ENCODE measurements at places on chromosomes 6 and 20.

DNA sequence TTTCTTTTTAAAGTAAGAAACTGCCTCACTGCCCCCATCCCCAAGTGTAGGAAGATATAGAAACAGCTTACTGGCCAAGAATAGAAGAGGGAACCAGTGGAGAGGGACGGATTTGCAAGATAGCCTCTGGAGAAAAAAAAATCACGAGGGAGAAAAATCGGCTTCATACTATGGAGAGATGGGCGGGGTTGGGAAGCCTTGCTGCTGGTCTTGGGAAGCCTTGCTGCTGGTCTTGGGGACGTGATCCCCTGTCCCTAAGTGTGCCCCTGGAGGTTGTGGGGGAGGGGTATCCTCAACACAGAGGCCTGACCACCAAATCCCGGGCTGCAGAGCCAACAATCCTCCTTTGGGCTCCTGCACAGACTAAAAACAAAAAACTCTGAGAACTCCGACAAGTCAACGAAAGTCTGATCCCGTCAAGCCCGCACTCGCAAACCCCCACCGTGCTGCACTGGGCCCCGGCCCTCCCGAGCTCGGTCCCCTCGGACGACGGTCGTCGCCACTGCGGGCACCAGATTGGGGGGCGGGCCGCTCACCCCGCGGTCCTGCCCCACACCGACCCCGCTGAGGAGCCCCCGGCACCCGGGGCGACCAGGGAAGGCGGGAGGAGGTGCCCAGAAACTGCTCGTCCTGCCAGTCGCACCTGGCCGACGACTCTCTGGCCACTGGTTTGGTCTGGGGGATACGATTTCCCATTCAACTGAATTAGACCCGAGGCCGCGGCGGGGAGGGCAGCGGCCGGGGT lies 750 bp downstream of the MAP7 start:
- DNase-seq: no peak

DNA sequence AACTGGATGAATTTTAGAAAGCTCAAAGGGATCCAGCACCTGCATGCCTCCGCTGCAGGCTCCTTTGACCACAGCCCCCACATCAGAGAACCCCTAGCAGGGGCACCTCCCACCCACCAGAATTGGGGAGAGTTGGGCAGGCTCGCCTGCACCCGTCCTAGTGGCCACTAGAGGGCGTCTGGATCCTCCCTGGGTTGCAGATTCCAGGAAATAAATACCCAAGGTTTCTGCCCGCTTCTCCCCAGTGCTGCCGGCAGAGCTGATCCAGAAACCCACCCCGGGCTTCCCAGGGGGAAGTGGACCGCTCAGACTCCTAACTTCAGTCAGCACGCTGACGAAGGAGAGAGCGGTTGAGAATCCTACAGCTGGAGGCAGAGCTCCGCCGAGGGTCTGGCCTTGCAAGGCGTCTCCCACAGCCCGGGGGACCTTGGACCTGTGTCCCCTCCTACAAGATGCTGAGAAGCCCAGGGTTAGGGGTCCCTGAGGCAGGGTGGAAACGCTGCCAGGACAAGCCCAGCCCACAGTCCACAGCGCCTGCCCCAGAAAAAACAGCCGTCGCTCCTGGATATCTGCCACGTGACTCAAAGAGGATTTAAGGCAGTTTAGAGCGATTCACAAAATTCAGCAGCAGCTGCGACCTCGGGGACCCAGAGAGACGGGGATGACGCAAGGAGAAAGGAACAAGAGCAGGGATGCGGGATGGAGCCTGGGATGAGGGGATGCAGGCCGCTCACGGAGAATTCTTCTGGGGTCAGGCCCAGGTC lies 32.6 kb upstream of the PHACTR3 start:
- DNase-seq: peak; percentile 22

DNA sequence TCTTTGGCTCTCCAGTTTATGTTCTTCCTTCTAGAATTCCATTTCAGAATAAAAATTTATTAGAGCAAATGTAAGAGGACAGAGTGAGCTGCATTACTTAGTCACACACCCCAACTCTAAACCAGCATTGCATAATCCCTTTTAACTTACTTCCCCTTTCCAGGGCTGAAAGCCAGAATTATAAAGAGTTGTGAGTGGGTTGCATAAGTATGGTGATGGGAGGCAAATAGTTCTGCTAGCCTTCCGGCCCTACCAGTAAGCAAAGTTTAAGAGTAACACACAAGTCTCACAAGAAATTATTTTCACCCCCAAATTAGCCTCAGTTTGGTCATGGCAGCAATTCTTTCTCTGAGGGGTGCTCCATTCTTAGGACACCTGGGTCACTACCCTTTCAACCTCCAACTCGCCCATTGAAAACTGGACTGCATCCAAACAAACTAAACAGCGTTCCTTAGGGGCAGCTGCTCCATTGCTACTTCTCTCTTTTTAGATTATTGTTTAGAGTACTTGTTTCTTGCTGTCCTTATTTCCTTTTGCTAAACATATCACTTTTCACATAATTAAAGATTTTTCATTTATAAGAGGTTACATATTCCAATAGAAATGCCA lies 1.6 kb downstream of the KIAA0408 start:
- DNase-seq: no peak

DNA sequence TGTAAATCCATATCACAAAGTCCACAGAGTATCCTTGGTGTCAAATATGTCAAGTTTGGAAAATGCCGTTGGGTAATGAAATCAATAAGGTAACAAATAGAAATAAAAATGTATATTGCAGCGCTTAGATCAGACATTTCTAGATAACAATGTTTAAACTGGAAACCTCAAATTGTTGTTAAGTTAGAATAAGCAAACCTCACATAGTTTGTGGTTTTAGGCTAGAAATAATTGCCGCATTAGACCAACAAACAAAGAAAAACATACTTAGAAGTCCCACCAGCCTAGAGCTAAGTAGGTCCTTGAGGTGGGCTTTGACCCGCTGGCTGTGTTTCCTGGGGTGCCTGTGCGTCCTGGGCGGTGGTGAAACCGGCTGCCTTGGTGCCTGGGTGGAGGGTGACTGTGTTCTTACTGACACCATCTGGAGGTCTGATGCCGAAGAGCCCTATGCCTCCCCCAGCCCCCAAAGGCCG lies 71.4 kb downstream of the DACT2 start:
- no peak for DNase-seq

DNA sequence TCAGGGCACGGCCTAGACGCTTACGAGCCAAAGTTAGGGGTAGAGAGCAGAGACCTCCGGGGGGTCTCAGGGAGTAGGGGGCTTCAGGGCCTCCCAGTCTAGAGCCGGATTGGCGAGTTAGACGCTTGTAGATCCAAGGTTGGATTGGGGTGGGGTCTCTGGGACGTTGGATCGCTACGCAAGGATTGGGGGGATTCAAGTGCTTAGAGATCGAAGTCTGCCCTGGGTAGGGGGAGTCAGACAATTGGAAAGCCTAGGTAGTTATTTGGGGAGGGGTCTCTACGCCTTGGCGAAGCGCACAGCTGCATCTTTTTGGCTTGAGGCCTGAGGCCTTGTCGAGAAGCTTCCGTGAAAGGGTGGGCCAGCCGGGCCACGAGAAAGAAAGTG lies 469 bp downstream of the STX16 start:
- DNase-seq: no peak

DNA sequence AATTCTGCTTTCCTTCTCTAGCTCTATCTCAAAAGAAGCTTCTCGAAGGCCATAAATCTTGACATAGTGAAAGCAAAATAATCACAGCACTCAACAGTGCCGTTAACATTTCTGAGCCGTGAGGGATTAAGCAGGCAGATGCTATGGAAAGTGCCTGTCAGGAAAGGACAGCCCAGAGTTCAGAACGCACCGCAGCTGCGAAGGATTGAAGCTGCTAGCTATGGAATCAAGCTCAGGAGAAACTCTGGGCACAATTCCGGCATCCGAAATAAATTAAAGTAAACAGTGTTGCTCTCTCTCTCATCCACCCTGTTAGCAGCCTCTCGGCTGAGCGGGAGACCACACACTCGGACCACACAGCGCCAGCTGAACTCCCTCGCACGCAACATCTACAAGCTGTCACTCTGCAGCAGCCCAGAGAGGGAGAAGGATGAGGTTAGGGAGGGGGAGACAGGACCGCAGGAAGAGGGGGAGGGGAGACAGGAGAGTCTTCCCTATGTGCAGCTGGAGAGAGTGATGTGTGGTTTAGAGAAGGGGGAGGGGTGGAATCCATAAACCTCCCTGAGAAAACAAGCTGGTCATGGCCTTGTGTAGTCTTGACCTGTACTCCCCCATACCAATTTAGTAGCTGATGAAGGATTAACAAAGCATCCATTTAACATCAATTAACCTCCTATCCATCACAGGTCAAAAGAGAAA lies 9.0 kb downstream of the EXOC2 start:
- no peak for DNase-seq

- no peak for DNase-seq
Measured at GRCh38 chr6:60679175-60679574, 1606.8 kb downstream of the KHDRBS2 start.

GRCh38 chr6:157503018-157503747 lies 122.2 kb downstream of the ZDHHC14 start:
- no peak for DNase-seq

DNA sequence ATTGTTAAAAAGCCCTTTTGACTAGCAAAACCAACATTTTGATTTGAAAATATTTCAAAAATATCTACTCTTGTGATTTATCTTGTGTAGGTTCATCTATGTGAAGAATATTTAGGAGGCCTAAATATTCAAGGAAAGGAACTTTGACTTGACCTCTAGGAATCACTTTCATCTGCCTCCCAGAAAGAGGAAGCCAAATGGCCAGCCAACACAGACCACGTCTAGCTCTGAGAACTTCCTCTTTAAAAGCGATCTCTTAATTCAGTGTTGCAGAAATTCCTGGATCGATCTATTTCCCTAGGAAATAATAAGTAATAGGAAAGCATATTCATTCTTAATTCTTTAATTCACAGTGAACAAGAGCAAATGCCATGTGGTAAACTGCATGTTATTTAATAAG lies 9.6 kb upstream of the MOXD1 start:
- no peak for DNase-seq

- DNase-seq: no peak
Measured at GRCh38 chr6:88964509-88964908, 1.1 kb upstream of the RNGTT start.

GRCh38 chr20:60553095-60553494 lies 594.9 kb downstream of the CDH26 start:
- no peak for DNase-seq

- no peak for DNase-seq
Measured at GRCh38 chr20:22507240-22507961, 77.0 kb downstream of the FOXA2 start.

DNA sequence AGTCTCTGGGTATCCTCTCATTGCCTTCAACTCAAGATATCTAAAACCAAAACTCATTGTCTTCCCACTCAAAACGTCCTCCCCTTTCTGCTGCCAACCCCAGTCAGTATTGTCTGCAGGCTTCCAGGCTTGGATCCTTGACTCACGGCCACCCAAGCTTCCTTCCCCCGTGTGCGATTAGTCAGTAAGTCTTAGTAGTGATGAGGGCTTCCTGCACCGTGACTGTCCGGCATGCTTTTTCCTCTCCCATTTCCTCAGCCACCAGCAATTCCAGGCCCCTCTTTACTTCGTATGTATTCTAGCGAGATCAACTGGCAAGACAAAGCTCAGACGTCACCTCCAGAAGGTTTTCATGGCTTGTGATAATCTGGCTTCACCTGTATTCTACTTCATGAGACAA lies 88.6 kb upstream of the DUSP22 start:
- no peak for DNase-seq

GRCh38 chr6:89941031-89941762 lies 46.9 kb downstream of the GJA10 start:
- no peak for DNase-seq

DNA sequence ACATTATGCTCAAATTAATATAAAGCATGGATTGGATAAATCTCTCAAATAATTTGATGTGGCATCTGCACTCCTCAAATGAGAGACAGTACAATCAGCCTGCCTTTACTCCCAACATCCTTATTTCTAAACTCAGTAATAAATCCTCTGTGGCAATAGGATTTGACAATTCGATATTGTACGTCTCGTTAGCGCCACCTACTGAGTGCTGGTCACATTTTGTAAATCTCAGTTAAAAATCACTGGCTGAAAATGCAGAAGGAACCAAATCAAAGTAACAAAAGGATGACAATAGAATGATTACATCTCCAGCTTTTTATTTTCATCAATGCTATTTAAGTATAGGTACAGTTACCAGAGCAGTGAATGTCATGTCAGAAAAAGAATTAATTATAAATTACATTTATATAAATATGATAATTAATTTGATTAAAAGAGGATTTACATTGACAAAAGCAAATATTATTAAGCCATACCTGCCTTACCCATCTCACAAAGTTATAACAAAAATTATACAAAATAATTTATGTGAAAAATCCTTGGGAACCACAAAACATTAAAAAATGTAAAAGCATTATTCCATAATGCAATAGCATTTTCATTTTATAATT lies 20.2 kb upstream of the GJE1 start:
- peak; percentile 40 for DNase-seq

GRCh38 chr20:62485062-62485700 lies 9.4 kb upstream of the GATA5 start:
- no peak for DNase-seq

DNA sequence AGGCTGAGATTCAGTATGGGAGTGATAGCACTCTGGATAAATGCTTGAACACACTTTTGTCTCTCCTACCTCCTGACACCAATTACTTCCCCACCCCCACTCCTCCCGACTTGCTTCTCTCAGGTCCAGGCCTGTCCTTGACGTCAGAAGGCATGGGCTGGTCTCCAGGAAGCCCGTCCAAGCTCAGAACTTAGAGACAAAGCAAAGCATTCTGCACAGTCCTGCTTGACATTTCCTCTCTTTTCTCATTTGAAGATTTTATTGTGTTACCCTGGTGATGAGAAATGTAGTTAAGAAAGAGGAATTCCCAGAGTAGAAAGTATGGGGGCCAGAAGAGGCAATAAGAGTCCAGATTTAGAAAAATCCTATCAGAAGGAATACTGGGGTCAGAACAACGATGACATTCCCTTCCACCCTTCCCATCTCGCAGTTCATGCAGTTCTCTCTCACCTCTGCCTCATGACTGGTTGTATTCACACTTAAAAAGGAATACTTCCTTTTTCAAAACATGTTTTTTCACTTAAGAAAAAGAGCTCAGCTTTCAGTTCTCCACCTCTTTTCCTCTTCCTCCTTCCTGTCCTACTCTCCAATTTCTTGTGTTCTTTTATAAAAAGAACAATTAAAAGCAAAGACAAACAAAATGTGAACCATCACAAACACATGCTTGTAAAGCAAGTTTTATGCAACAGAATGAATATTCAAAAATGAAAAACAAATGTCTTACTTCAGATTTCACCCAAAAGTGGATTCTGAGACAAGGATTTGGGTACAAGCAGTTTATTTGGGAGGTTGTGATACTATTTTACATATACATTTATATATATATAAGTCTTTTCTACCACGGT lies 18.5 kb upstream of the FAM184A start:
- no peak for DNase-seq

DNA sequence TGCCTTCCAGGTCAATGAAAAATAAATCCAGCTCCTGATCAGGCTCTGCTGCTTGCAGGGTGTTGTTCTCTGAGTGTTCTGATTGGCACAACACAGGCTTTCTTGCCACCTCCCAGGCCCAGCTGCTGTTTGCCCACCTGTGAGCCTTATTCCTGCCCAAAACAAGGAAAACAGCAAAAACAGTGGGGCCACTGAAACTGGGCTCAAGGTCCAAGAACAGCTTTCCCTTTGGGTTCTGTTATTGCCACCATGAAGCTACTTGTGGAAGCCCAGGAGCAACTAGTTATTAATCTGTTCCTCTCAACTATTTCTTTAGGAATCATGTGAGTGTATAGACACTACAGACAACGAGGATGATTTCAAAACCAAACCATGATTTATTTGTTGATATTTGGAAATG lies 159.1 kb downstream of the PLCB1 start:
- no peak for DNase-seq

Measured in activated T-helper 1 cell treated with anti-CD3 and anti-CD28 coated beads, Interleukin-2, amount 50 U/mL, for 16 hours (primary cell).